Fibroblast of pulmonary artery (primary cell): ENCODE measurements at places on chromosomes 2 and 18.

- no peak for DNase-seq
Measured at GRCh38 chr2:78780864-78781583, 244.5 kb upstream of the REG3G start.

DNA sequence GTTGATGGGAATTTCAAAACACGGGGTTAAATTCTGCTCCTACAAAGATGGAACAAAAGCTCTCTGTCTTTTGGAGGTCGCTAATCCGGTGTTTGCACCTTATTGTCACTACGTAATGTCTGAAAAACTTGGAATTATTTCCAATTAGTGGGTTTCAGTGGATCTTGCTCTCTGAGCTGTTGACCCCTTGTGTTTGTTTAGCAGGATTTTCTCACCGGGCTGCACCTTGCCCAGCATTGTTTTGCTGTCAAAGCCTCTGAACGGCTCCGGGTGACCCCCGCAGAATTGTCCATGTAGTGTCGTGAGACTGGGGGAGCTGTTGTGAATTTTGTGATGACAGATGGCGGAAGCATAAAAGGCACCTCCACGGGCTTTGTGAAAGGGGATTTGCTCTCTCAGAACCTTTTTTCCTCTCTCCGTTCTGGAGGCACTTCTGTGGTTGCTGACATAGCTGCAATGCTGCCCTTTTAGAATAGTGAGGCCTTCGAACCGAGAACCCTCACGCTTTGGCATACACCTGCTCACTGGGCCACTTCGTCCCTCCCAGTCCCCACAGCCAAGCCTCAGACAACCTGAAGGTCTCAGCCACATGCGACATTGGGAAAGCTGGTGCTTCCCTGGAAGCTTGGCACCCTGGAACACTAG lies 129.4 kb downstream of the ACOXL start:
- no peak for DNase-seq

GRCh38 chr2:8320311-8321066 lies 361.4 kb upstream of the ID2 start:
- no peak for DNase-seq

DNA sequence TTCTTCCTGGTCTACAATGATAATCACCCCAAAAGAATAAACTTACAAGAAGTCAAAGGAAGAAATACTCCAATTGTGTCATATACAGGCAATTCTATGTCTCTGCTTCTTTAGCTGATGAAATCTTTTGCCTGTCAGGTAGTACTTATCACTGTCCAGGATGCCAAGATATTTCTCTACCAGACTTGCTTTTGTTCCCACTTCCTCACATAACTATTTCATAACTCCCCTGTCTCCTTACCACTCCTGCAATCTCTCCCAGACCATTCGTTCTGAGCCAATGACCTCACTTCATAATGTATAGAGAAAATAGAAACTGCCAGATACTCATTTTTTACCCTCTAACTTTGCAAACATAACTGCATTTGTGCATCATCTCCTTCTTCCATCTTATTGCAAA lies 39.1 kb downstream of the HNMT start:
- peak; percentile 35 for DNase-seq

DNA sequence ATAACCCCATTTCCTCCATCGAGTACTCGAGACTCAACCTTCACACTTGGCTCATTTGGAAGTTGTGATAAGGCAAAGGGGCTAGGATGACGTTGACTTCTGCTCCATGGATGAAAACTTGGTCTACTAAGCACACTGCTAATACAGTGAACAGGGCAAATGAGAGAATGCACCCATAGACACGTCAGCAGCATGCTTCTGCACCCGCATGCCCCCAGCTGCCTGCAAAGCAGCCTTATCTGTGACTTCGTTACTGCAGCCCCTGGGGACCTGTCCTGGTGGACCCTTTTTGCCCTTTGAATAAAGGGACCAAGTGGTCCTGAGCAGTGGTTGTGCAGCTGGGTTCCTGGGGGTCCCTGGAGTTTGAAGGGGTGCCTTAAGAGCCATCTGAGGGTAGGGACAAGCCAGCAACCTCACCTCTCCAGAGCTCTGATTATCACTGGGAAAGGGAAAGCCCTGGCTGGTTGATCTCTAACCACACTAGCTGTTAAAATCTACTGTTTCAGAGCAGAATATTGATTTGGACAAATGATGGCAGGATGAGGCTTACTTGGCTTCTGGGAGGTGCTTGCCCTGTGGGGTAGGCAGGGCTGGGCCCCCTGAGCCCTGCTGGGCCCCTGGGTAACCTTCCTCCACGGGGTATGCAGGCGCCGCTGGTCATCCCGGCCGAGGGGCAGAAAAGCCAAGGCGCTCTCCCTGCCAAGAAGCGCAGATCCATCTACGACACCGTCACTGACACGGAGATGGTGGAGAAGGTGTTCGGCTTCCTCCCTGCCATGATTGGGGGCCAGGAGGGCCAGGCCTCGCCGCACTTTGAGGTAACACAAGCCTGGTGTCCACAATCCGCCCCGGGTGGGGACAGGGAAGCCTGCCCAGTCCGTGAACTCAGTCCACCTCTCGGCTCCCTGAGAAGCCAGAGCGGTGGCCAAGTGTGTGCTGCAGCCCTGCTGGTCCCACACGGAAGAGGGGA lies 37.6 kb upstream of the GPR17 start:
- DNase-seq = no peak

- DNase-seq = no peak
Measured at GRCh38 chr2:65228263-65228750, 676 bp downstream of the ACTR2 start.

GRCh38 chr2:28398101-28398834 lies 5.6 kb downstream of the FOSL2 start:
- DNase-seq = peak; percentile 79

DNA sequence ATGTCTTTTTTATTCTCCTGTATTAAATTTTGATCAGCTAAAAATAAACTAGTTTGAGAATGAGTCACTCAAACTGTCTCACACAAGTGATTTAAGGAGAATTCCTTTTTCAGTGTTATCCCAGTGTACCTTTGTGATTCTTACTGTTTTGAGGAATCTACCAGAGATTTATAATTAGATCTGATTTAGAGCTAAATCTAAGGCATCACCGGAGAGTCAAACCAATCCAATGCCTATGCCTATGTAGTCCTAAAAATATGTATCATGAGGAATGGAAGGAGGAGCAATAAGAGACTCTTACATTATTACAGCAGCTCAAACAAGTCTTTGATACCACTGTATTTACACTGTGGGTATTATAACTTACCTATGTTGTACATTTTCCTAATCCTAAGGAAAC lies 63.4 kb upstream of the CYP20A1 start:
- DNase-seq = no peak

DNA sequence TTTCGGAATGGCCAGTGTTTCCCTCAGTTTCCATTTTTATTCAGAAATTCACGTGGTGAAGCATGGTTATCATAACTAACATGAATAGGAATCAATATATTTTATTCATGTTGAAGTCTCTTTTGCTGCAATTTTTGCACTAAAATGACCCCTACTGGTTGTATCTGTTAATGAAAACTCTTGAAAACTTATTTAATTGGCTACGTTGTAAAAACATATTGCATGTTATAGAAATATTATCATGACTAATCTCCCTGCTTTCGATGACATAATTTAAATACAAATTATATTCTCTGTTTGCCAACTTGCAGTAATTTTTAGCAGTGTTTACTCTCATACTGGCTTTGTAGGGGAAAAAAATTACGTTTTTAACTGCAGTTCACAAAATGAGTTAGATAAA lies 3.5 kb downstream of the CRIM1 start:
- no peak for DNase-seq

DNA sequence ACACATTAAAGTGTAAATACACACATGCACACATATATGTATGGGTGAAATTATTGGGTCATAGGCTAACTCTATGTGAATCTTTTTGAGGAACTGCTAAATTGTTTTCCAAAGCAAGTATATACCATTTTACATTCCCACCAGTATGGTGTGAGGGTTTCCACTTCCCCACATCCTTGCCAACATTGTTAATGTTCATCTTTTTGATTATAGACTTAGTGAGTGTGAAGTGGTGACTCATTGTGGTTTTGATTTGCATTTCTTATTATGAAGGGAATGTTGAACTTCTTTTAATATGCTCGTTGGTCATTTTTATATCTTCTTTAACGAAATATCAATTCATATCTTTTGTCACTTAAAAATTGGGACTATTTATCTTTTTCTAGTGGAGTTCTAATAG lies 181.8 kb upstream of the GCFC2 start:
- DNase-seq = no peak

DNA sequence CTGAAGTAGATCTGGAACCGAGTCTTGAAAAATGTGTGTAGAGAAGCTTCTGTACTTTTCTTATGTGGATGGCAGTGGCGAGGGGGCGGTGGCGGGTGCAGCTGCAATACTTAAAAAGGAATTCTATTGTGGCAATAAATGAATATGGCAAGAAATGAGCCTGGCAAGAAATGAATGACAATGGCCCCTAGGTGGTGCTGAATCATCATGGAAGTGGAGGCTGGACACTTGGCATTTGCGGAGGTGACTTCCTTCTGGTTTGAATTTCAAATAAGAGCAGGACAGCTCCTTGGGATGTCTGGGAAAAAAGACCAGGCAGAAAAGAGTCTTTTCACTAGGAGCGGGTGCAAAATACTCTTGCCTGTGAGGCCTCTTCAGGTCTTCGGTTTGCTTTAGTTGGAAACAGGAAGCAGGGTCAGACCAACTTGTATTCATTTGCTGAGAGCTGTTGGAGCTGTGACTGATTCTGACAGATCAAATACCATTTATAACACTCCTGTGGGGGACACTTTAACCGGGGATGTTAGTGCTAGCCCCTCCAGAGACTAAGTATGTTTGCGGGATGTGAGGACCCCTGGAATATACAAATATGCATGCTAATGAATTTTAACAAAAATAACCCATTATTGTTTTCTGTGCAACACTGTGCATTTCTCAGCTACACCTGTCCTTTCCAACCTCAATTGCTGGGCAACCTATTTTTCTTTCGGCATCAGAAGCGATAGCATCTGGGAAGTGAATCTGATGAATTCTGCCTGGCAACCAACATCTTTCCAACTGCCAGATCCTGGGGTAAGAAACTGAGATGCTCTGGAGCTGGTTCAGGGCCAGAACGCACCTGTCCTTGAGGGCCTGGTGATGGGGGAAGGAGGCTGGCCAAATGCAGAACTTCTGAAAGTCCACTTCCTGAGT lies 35.4 kb downstream of the FASTKD2 start:
- peak; percentile 84 for DNase-seq

- no peak for DNase-seq
Measured at GRCh38 chr2:119305497-119306195, 61.0 kb downstream of the C2orf76 start.

GRCh38 chr2:107430006-107430405 lies 396.7 kb upstream of the RGPD4 start:
- DNase-seq = no peak

DNA sequence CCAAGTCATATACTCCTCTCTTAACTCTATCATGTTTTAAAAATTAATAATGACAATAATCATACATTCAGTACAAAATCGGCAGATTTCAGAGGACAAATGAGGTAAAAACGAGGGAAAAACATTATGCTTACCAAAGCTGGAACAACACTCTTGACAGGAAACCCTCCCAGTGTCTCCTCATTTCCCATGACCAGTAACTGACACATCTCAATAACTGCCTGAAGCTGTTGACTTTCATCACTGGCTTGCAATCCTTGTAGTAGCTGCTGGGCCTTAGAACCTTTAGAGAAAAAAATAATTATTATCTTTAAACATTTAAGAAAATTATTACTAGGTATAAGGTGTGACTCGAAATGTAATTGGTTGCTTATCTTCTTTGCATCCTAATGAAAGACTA lies 103.6 kb downstream of the TRIP12 start:
- no peak for DNase-seq

DNA sequence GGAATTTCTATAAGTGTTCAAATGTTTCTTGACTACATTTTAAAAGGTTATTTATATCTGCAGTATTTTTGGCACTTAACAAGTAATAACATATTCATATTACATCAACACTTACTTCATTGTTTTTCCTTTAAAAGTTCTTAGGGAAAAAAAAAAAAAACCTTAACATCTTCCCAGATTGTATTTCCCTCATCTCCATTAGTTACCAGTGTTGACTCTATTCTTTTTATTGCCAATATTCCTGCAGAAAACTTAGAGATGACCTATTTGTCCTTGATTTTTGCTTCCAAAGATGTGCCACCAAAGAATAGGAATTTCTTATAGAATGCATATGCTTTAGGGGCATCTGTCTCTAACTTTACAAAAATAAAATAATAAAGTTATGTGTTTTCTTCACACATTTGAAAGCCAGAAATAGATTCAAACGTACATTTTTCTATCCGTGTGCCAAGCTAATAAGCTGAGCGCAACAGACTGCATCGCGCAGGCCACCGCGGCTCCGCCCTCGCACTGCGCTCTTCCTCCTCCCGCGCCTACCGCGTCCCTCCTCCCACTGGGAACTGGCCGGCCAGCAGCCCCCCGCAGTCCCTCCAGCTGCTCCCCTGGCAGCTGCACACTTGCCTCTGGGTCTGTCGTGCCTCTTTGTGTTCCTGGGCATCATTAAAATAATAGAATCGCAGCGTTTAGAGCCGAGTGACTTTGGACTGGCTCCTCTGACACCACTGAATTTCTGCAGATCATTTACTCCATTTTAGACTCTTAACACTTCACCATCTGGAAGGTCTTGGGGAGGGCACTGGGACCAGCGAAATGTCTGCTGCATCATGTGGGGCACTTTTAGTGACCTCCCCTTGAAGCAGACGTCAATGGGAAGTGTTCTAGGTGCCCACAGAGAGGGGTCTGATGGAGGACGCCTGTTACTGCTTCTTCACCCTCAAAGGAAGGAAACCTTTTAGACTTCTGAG lies 21.2 kb upstream of the NAB1 start:
- peak; percentile 42 for DNase-seq

GRCh38 chr2:45777996-45778719 lies 126.7 kb downstream of the PRKCE start:
- no peak for DNase-seq

GRCh38 chr2:203909261-203909967 lies 27.1 kb upstream of the ICOS start:
- DNase-seq = peak; percentile 82

- DNase-seq = peak; percentile 20
Measured at GRCh38 chr2:222295368-222296062, 3.3 kb downstream of the PAX3 start.

- DNase-seq = no peak
Measured at GRCh38 chr2:63866009-63866709, 24.5 kb downstream of the UGP2 start.

GRCh38 chr18:48351216-48352050 lies 57.8 kb downstream of the ZBTB7C start:
- DNase-seq = no peak

DNA sequence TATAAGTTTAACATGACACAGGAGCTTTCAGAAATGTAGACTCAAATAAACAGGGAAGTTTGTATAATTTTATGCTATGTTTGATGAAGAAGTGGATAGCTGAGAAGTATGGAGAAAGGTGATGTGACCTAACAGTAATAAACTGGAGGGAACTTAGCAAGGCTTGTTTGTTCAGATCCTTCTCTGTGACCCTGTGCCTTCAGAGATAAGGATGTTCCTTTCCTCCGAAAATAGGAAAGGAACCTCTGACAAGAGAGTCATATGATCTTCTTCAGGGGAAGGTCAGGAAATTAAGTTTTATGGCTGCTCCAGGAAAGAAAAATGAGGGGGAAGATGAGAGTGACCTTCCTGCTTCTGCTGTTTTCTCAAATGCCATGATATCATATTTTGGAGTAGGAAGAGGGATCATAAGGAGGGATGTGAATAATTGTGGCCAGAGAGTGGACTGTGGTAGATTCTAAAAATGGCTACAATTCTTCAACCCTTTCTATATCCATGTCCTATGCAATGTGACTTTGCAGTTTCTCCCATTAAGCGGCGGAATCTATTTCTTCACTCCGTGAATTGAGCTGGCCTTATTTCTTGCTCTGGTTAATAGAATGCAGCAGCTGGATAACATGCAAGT lies 8.5 kb upstream of the C2orf69 start:
- DNase-seq = no peak

GRCh38 chr2:19829672-19830071 lies 72.1 kb downstream of the TTC32 start:
- DNase-seq = no peak
